ENCODE measurements at places on chromosomes 1 and 21.

- DNase-seq = no peak
Measured at GRCh38 chr1:1213345-1214265, at the start of gene TNFRSF4. TNFRSF4 (minus strand) TSS chr1:1214153; CDS start chr1:1214127, 26 bp downstream.

GRCh38 chr21:42459546-42460215 lies 36.3 kb downstream of the RSPH1 start:
- DNase-seq = no peak

DNA sequence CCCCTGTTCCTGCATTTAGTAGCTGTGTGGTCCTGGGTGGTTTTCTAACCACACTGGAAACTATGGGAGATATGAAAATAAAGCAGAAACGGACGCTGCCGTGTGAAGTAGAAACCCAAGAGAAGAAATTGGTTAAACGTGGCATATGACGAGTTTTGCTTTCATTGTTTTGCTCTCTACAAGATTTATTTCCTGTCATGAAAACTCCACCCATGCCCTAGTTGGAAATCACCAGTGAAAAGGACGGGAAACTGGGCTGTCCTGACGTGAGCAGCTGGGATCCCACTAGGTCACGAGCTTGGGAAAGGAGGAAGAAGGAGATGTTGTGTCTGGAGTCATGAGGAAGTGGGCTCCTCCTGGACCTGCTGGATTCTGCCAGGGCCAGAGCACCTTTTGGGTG lies 120.8 kb upstream of the GADD45A start:
- no peak for DNase-seq

- DNase-seq = no peak
Measured at GRCh38 chr1:222953585-222953984, 138.7 kb downstream of the DISP1 start.

- no peak for DNase-seq
Measured at GRCh38 chr1:233406994-233407631, 79.6 kb downstream of the MAP3K21 start.

DNA sequence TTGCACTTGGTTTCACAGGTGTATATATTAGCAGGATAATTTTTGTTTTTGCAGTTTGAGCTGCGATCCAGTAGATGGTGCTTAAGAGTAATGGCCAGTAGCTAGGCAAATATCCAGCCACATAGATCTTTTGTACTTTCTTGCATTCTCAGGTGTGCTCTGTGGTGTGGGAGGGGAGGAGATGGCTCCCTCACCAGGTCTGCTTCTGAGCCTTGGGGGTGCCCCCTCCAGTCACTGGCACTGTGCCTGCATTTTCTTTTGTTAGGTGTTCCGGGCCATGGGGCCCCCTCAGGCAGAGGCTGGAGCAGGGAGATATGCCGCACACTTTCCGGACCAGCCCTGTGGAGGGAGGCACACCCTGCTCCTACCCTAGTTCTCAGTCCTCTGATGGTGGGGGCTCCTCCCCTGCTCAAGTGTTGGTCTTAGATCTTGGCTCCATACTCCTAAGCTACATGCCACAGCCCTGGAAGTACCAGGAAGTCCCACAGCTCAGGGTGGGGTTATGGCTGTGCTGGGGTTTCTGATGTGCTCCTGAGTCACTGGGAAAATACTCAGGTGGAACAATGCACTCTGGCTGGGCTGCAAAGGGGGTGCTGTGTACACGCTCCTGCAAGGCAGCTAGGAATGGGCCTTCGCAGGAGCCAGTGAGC lies 197.6 kb upstream of the DMRTA2 start:
- DNase-seq = no peak

DNA sequence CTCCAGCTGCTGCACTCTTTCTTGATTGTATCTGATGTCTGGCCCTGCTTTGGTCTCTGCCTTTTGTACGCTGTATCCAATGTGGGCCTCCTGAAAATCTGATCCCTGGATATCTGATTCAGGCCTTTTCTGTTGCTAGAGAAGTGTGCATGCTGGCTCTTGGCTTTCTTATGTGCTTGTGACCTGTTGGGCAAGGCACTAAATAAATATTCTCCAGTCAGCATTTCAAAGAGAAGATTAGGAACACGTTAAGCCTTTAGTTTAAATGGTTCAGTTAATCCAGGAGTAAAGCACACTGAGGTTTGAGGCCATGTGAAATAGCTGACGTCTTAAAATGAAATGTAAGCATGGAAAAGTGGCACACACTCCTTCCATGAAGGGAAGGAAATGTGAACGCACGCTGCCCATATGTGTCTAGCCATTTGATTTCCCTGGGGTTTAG lies 9.3 kb upstream of the F3 start:
- no peak for DNase-seq

GRCh38 chr1:245657371-245657770 lies 502.6 kb downstream of the KIF26B start:
- no peak for DNase-seq

GRCh38 chr1:151867765-151868411 lies 14.4 kb upstream of the THEM5 start:
- no peak for DNase-seq

- DNase-seq = no peak
Measured at GRCh38 chr1:166905900-166906299, 29.8 kb upstream of the TADA1 start.

GRCh38 chr1:94324178-94324544 lies 86.8 kb upstream of the ARHGAP29 start:
- no peak for DNase-seq

DNA sequence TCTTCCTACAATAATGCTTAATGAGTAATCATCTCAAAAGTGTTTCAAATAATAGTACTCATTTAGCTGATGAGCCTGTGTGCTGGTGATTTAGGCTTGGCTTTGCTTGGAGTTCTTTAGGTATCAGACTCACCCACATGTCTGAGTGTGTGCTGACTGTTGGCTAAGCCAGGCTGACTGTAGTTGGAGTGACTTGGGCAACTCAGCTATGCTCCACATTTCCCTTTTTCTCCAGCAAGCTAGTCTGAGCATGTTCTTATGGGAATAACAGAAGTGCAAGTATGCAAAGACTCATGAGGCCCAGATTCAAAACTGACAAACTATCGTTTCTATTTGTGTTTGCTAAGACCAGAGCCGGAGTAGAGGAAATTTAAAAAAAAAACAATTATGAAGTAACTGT lies 99.0 kb upstream of the ADGRL4 start:
- no peak for DNase-seq

GRCh38 chr1:44832056-44832705 lies 10.9 kb downstream of the PTCH2 start:
- DNase-seq = no peak

GRCh38 chr21:18340387-18340942 lies 63.1 kb downstream of the TMPRSS15 start:
- DNase-seq = no peak

- DNase-seq = no peak
Measured at GRCh38 chr1:185565302-185565701, 168.9 kb upstream of the HMCN1 start.

DNA sequence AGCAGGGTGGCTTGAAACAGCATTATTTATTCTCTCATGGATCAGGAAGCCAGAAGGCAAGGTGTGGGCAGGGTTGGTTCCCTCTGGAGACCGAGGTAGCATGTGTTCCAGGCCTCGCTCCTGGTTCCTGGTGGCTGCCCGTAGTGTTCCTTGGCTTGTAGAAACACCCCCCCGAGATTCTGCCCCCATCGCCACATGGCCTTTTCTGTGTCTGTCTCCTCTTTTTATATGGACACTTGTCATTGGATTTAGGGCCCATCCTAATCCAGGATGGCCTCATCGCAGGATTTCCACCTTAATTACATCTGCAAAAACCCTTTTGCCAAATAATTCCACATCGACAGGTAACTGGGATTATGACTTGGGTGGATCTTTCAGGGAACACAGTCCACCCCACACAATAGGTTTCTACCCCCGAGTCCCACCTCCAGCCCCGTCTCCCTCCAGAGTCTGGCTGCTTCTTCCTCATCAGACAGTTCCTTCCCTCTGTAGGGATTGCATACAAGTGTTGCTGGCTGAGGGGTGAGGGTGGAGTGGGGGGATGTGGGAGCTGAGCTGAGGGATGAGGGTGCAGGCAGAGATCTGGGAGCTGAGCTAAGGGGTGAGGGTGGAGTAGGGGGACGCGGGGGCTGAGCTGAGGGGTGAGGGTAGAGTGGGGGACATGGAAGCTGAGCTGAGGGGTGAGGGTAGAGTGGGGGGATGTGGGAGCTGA lies 12.3 kb upstream of the NPHP4 start:
- no peak for DNase-seq
